Sigmoid colon (tissue), 7 donors: ENCODE measurements at places on chromosomes 11 and 22. TPM values are rescaled to one million over a fixed set of nuclear protein-coding genes. Genes with fewer than 3 reads are reported as not detected.

CCDC89 gene
- total RNA-seq = 2.6 TPM

RBMXL2 gene
- total RNA-seq = not detected

DBX1 gene
- not detected for total RNA-seq

PTGDR2 gene
- total RNA-seq = 0.27 TPM

- peaks cover 15% of the 10 kb centered on the region for H3K4me1 ChIP-seq
- H3K27me3 ChIP-seq = no peaks in the 10 kb centered on the region
- no peak overlapping the region for H3K4me3 ChIP-seq
- no peak overlapping the region for H3K27ac ChIP-seq
- no peak for DNase-seq
Measured at GRCh38 chr11:95912902-95913560, 10.9 kb downstream of the MTMR2 start.

GRCh38 chr11:32960553-32961164 is 55.0 kb upstream of the DEPDC7 start:
- H3K27ac ChIP-seq = no peak overlapping the region
- H3K27me3 ChIP-seq = no peaks in the 10 kb centered on the region
- H3K4me1 ChIP-seq = no peaks in the 10 kb centered on the region
- DNase-seq = no peak
- no peaks in the 10 kb centered on the region for H3K36me3 ChIP-seq

DNA sequence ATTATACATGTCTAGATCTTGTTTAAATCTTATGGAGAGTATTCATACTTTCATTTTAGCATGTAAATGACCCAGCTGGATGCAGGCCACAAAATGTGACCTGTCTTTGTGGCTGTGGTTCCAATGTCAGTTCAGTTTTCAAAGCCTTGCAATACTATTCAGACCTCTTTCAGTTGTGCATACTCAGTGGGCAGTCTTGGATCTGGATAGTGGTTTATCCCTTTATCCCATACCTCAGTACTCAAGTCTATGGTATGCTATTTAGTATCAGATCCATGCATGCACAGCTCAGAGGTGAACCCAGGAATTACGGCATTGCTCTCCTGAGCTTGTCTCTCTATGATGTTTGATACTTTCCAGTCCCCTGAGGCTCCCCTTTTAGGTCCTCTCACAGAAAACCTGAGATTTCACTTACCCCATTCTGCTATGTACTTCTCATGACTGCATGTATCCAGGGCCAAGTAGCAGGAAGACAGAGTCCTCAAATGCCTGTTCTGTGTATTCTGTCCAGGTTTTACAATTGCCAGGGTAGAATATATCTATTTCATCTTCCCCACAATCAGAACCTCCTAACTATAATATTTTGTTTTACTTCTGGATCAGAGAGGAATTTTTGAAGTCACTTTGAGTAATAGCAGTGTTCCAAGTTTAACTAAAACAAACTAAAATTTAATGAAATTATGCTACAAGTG is 6.9 kb upstream of the P4HA3 start:
- peak overlapping the region; percentile 35 for H3K27ac ChIP-seq
- no peak overlapping the region for H3K4me3 ChIP-seq
- H3K4me1 ChIP-seq = peaks cover 39% of the 10 kb centered on the region
- no peaks in the 10 kb centered on the region for H3K27me3 ChIP-seq
- no peaks in the 10 kb centered on the region for H3K36me3 ChIP-seq

GRCh38 chr22:27488456-27489177 is 312.9 kb downstream of the MN1 start:
- no peak overlapping the region for H3K4me3 ChIP-seq
- peaks cover 25% of the 10 kb centered on the region for H3K27me3 ChIP-seq
- H3K36me3 ChIP-seq = no peaks in the 10 kb centered on the region
- peaks cover 5% of the 10 kb centered on the region for H3K4me1 ChIP-seq
- DNase-seq = no peak

DNA sequence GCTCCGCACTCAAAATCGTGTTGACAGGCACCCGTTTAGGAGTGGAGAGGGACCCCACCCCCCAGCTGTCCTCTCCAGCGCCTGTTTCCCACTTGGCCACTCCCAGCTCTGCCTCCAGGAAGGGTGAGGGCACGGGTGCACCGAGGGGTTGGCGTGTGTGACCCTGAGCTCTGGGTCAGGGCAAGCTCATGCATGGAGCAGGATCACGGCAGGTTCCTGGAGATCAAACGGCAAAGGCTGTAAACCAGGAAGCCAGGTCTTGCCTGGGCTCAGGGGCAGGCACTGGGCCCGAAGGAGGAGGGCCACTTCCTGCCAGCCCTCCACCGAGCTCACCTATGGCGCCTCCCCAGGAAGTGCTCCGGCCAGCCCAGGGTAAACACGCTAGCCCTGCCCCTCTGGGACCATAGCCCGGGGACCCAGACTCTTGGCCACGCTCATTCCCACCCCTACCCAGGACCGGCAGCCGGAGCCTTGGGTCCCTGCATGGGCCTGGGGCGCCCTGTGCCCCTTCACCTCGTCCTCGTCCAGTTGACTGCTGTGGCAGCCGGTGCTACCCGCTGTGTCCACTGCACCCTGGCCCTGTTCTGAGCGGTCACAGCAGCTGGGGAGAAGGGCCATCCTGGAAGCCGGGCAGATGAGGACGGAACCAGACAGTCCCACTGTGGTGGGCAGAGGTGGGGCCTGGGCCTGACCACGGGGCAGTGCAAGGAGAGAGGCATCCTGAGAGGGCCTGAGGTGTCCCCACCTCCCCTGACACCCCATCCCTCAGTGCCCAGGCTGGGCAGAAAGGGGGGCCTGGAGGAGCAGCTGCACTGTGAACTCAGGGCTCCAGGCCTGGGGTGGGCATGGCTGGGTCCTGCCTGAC is 1.0 kb upstream of the EPS8L2 start:
- peaks cover 10% of the 10 kb centered on the region for H3K36me3 ChIP-seq
- peaks cover 43% of the 10 kb centered on the region for H3K4me1 ChIP-seq
- H3K27me3 ChIP-seq = peaks cover 35% of the 10 kb centered on the region
- DNase-seq = peak; percentile 69
